ENCODE measurements at places on chromosomes 1 and 21.

- no peak for DNase-seq
Measured at GRCh38 chr1:17441993-17442357, 2.5 kb upstream of the RCC2 start.

GRCh38 chr1:185668013-185668412, 66.2 kb upstream of the HMCN1 start:
- DNase-seq, result no peak

DNA sequence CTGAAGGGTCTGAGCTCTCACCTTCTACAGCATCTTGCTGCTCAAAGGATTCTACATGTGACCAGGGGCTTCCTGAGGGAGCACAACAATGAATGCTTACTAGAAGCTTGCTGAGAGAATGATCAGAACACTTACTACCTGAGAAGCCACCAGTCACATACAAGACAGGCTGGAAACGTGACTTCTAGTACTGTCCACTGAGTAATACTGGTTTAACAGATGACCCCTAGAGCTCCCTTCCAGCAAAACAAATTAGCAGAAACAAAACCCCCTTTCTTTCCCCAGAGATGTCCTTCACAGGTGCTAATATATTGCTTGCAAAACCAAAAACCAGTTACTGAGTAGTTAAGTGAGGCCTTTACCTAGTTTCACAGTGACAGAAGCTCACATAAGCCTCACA, 2.1 kb downstream of the TAF5L start:
- no peak for DNase-seq

DNA sequence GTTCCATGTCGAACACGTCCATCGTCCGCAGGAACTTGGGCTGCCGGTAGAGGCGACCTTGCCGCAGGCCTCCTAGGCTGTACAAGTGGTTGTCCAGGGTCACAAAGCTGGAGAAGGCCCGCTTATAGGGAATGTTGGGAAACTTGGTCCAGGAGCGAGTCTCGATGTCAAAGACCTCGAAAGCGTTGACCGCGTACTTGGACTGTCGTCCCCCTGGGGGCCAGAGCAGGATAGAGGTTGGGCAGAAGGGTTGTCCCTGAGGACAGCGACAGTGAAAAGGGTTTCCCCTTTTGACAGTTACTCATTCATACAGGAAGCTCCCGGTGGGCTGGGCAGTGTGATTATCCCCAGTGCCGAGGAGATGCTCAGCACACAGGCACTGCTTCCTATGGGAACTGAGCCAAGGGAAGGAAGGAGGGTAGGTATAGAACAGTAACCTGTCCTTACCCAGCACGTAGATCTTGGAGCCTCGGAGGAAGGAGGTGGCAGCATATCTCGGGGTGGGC, 17.5 kb downstream of the KLHDC8A start:
- DNase-seq, result no peak

GRCh38 chr1:164325786-164326185, 233.2 kb upstream of the PBX1 start:
- DNase-seq, result no peak

DNA sequence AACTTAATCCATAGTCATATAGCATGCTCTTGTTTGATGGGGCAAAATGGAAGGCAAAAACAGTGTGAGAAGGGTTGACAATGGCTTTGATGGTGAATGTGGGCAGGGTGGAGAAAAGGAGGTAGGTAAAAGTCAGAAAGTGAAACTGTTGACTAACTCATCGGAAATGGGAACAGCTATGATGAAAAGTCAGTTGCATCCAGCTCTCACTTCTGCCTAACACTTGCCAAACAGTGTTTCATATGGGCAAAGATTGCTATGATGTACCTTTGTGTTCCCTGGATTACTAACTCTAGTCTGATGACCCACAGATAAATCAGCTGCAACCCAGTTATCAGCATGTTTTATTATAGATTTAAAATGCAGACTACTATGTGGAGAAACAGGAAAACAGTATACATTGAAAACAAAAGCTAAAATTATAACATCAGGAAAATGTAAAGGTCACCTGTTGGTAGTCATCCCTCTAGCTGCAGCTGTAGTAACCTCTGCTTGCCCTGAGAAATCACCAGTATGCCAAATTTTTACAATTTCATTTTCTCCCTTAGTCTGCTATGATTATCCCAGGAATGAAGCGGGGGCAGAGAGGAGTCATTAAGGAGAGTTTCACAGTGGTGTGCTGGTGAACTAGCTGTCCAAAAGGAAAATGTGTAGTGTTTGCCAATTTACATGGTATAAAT, 11.7 kb downstream of the TNFSF18 start:
- DNase-seq, result no peak

DNA sequence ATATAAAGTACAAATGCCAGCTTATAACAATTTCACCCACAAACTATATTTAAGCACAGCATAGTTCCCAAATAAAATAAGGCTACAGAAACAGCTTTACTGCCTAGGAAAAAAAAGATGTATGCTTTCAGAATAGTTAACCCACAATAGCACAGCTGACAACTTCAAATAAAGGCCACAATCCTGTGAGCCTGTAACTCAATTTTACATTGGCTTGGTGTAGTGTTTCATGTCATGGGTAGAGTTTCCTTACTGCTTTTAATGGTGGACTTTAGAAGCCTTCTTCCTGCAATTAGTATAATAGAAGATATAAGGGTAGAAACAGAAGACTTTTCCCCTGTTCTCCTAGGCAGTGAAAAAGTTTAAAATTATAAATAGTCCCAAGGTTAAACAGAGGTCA, 44.3 kb upstream of the ZC3H11B start:
- no peak for DNase-seq

GRCh38 chr1:201420608-201421002, 925 bp downstream of the TNNI1 start:
- no peak for DNase-seq

- no peak for DNase-seq
Measured at GRCh38 chr1:23906731-23907130, 6.4 kb downstream of the CNR2 start.

- DNase-seq, result no peak
Measured at GRCh38 chr1:71399594-71399993, 318.8 kb upstream of the ZRANB2 start.

DNA sequence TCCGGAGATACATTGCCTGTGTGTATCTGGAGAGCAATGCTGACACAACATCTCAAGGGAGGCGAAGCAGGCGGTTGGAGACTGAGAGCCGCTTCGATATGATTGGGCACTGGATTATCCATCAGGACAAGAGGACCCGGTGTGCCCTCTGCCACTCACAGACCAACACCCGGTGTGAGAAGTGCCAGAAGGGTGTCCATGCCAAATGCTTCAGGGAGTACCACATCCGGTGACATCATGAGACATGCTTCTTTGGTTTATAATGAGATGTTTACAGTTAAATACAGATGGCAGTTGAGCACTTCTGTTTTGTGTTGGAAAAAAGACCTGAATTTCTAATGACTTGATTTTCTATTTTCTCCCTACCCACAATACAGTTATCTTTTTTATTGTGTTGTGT, 12.1 kb downstream of the PGBD2 start:
- no peak for DNase-seq

DNA sequence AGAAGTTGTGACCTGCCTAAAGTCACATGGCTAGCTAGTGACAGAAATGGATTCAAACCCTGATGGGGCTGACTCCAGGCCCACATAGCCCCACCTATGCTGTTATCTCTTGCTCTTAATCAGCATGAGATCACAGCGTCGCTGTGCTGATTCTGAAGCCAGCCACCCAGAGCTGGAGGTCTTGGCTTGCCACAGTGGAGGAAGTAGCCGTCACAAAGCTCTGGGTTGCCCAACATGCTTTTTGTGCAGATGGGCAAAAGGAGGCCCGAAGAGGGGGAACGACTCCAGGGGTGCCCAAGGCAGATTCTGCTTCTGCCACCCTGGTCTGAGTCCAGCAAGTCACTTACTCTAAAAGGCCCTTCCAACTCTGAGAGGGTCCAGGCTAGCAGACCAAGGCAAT, 14.7 kb upstream of the MFSD2A start:
- no peak for DNase-seq

GRCh38 chr1:2544093-2544874, 11.9 kb upstream of the TNFRSF14 start:
- DNase-seq, result no peak

- DNase-seq, result no peak
Measured at GRCh38 chr21:28799926-28800325, 192.8 kb downstream of the LTN1 start.
